Activated naive CD8-positive, alpha-beta T cell treated with anti-CD3 and anti-CD28 coated beads, Interleukin-2, amount 10 ng/mL, durations not matched to agents 7 days and 5 days (primary cell): ENCODE measurements at places on chromosomes 6 and 20. TPM values are rescaled to one million over a fixed set of nuclear protein-coding genes. Genes with fewer than 3 reads are reported as not detected.

Gene SLC22A16
- total RNA-seq: not detected

Gene GMEB2
- 20.5 TPM for total RNA-seq

Gene SDCBP2
- 5.1 TPM for total RNA-seq

Gene SPATS1
- not detected for total RNA-seq

Gene EYS
- not detected for total RNA-seq

Gene KCTD20
- total RNA-seq: 50.0 TPM

Gene TMEM74B
- total RNA-seq: 4.0 TPM

Gene MBOAT1
- 14.1 TPM for total RNA-seq

Gene PDYN
- not detected for total RNA-seq

Gene ZFAND3
- 36.3 TPM for total RNA-seq

Gene PBOV1
- not detected for total RNA-seq

Gene NR2E1
- not detected for total RNA-seq

Gene PLN
- not detected for total RNA-seq

Gene GJE1
- total RNA-seq: not detected

Gene ZNF831
- 16.3 TPM for total RNA-seq

Gene RAB32
- 0.99 TPM for total RNA-seq

Gene CRISP3
- not detected for total RNA-seq

Gene OR11A1
- not detected for total RNA-seq

Gene KDM1B
- total RNA-seq: 9.7 TPM

Gene PSORS1C1
- total RNA-seq: not detected

Gene PPP1R16B
- 72.9 TPM for total RNA-seq

Gene TREM2
- 1.9 TPM for total RNA-seq

Gene GABRR1
- not detected for total RNA-seq

Gene PAX1
- total RNA-seq: not detected

Gene POU5F1
- total RNA-seq: 0.22 TPM
